ENCODE measurements at places on chromosomes 2 and 18.

DNA sequence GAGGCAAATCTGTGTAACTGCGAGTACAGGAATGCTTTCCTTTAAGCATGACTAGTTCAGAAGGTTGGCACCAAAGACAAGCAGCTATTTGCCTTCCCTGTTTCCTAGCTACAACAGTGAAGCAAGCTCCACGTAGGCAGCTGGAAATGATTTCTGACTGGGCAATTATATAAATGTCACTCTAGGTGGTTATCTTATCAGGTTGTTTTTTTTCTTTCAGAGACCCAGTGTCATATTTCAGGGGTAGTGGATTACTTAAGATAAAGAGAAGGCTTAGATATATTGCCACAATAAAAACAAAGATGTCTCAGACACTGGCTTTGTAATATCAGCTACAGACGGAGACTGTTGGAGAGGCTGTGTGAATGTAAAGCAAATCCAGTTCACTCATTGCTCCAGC is 748.9 kb upstream of the NXPH2 start:
- no peak for DNase-seq

- no peak for DNase-seq
Observed at GRCh38 chr2:42187886-42188285, 18.7 kb downstream of the EML4 start.

- DNase-seq: no peak
Observed at GRCh38 chr2:147937744-147938349, 82.7 kb downstream of the ORC4 start.

DNA sequence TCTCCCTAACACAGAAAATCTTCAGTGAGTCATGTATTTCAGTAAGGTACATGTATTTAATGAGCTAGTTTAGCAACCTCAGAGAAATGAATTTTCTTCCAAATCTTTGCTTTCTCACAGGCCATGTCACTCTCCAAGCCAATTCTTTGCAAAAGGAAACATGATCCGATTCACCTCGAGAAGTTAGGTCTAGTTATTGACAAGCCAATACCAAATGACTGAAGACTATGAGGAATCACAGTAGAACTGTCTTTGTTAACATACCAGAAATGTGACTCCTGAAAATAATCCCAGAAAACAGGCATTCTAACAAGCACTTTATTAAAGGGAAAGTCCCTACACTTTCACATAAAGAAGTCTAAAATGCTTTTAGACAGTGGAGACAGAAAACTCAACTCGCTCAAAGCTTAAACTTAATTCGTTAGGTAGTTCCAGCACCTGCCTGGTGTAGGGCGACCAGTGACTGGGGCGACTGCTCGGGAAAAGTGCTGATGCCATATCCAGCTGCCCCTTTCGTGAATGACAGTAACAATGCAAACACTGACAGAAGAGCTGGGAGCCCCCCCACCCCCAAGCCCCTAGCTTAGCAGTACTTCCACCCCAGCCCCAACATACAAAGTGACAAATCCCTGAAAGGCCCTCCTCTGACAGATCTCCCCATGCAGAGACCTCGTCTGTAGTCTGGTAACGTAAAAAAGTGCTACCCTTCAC is 1.8 kb downstream of the MEMO1 start:
- DNase-seq: no peak

DNA sequence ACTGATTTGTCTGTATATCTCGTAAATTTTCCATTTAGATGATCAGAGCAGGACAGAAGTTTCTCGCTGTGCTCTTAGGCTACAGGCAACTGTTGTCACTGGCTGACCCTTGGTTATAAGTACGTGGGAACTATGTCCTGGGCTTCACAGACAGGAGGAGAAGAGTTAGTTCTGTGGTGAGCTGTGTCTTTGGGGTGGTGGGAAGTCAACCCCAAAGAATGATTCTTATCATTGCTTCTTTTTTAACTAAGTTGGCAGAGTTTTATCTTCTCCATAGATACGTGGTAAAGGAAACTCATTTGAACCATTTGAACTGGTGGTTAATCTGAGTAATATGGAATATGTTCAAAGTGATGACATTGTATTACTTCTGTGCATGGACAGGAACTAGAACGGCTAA is 230.6 kb upstream of the EPAS1 start:
- DNase-seq: no peak

DNA sequence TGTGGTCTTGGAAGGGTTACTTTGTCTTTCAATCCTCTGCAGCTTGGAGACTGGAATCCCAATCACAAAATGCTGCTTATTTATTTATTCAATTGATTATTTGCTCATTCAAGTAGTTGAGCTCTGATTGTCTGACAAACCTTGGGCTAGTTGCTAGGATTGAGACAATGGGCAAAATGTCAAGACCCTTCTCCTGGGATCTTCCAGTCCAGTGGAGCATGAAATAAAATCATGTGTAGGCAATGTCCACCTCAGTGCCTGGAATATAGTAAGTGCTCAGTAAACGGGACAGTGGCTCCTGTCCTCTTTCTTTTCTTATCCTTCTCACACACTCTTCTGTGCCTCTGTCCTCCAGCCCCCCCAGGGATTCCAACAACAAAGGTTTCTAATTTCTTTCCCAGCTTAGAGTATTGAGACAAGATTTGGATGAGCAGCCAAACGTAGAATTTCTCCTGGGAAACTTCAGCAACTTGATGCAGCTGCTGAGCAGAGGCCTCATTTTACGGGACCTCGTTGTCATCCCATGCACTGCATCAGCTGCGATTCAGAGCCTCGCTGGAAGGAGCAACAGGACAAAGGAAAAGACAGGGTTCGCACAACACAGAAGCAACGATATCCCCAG is 545.0 kb downstream of the SOX11 start:
- no peak for DNase-seq

- DNase-seq: no peak
Observed at GRCh38 chr2:134282629-134283400, 28.9 kb downstream of the MGAT5 start.

DNA sequence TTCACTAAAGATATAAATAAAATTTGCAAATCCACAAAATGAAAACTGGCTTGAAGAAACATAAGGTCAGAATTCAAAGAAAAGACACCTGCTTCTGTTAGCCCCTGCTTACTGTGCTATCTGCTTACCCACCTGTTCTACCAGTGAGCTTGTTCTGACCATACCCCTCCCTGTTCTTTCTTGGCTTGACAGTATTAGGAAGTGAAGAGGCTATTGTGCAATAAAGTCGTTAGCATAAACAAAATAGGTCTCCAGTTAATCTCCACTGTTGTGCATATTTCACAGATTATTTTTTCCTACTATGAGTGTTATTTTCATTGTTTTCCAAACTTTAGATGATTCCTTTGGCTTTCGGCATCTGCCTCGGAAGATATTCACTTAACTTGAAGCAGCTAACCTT is 322.1 kb downstream of the CCDC85A start:
- no peak for DNase-seq

GRCh38 chr2:62501794-62502500 is 4.0 kb downstream of the TMEM17 start:
- no peak for DNase-seq

DNA sequence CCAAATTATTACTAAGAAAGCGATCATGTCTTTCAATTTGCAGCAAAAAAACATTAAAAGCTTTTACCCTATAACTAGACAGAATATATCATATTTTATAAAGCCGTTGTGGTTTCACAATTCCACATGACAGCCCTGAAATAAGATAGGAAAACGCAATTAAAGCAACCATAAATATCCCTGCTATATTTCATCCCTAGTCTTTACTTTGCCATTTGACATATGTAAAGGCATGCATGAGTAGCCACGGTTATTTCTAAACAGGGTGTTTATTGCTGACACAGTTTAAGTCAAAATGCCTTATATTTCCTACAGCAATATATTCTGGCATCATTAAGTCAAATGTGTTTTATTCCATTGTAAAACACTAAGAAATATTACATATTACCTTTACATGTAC is 239.9 kb downstream of the DSEL start:
- DNase-seq: no peak

- DNase-seq: no peak
Observed at GRCh38 chr2:239495791-239496233, 95.0 kb upstream of the HDAC4 start.

DNA sequence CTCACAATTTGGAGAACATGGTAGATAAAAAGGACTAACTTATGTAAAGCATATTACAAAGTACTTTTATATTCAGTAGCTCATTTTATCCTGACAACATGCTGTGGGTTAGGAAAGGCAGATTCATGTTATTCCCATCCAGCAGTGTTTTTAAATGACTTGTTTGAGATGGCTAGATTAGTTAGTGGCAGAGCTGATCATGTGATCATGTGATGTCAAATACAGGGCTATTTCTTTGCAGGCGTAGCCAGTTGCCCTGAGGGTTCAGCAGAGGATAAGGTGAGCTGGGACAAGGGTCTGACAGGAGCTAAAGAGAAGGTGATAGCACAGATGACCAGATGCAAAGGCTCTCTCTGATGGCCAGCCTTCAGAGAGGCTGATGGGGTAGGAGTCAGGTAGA is 97.8 kb downstream of the ADD2 start:
- no peak for DNase-seq

GRCh38 chr2:232871835-232872736 is 2.0 kb downstream of the SNORC start:
- DNase-seq: no peak

GRCh38 chr2:86028766-86029381 is 76.8 kb downstream of the POLR1A start:
- no peak for DNase-seq

DNA sequence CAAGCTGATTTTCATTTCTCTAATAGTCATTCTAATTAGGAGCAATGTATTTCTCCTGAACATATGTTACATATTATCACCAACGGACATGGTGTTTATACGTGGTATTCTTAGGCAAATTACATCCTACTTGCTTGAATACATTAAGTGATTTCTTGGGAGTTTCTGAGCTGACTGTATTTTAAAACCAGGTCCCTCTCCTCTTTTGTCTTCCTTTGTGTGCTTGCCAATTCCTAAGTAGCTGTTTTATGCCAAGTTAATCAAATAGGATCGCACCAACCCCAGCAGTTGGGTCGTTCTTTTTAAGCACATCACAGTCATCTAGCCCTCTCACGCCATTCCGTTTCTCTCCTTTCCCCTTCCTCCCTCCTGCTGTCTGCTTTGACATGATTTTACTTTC is 75.4 kb upstream of the MAP2 start:
- no peak for DNase-seq

- no peak for DNase-seq
Observed at GRCh38 chr18:32772581-32773381, at the start of gene KLHL14. Gene KLHL14, minus strand, starts transcription at chr18:32773023. Its CDS starts 2,432 bp downstream, at chr18:32770591.

GRCh38 chr18:37869051-37869450 is 303.5 kb upstream of the CELF4 start:
- DNase-seq: no peak

GRCh38 chr18:68179811-68180210 is 535.1 kb downstream of the TMX3 start:
- DNase-seq: no peak

DNA sequence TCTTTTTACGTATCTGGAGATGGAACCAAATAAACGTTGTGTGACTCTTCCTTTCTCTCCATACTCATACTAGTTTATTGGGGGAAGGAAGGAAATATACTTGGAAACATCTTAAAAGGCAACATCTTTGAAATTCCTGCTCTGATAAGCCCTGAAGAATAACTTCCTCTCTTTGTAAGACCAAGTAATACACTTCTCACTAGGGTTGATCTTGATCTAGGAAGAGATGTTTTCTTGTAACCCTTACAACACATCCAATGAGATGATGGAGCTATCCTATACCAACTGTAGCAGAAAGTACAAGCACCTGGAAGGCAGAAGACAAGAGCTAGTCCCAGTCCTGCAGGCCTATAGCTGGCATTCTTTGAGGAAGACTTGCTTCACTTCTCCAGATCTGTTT is 2.0 kb downstream of the ANKRD44 start:
- no peak for DNase-seq

GRCh38 chr18:9066817-9067306 is 35.6 kb upstream of the NDUFV2 start:
- DNase-seq: no peak

DNA sequence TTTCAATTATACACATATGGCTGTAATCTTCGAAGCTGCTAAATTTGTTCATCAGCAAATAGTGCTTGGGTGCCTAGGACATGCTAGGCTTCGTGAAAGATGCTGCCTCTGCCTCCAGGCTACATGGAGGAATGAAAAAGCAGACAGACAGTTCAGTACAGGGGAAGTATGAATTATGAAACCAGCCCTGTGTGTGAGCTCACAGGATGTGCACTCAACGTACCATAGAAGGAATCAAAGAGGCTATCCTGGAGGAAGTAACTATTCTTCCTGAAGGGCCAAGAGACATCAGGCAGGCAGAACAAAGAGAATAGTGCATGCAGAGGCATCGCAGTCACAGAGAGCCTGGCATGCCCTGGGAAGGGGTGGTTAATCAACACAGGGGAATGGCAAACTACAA is 61.4 kb downstream of the DYM start:
- DNase-seq: no peak

DNA sequence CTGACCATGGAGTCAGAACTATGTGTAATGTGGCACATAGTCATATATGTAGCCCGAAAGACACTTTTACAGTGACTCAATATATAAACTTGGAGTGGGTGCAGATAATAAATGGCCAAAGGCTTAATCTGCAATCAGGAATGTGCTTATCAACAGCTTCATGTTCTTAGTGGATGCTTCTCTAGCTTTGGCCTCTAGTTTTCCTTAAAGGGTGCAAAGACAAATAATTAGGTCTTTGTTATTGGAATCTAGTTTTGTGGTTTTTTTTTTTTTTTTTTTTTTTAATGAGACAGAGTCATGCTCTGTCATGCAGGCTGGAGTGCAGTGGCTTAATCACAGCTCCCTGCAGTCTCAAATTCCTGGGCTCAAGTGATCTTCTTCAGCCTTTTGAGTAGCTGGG is 625.6 kb downstream of the EPHA4 start:
- no peak for DNase-seq

DNA sequence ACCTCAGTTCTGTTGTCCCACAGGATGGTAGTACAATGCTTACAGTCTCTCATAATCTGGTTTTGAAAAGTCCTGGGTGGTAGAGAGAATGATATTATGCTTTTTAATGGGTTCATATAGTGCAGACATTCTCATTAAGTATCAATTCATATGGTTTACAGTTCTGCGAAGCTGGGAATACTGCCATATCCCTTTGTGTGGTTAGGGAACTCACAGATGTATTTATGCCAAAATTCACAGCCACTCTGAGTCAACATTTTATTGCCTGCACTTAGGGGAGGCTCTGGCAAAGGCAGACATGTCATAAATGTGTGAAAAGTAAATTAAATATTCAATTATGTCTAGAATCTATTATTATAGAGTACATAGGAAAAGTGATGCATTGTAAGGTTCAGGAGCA is 808.2 kb downstream of the SUCLG1 start:
- no peak for DNase-seq

GRCh38 chr2:241066893-241067341 is 35.2 kb downstream of the MTERF4 start:
- DNase-seq: no peak

GRCh38 chr2:205364261-205364660 is 318.0 kb upstream of the NRP2 start:
- DNase-seq: no peak

- no peak for DNase-seq
Observed at GRCh38 chr2:142599504-142599903, 278.0 kb upstream of the KYNU start.

Data from stimulated activated CD4-positive, alpha-beta T cell treated with anti-CD3 and anti-CD28 coated beads, Interleukin-12 subunit alpha, Interleukin-12 subunit beta, amount 100 ng/mL, for 24 hours (primary cell).